Neuronal stem cell (in vitro differentiated cells): ENCODE measurements at places on chromosomes 16 and 17.

GRCh38 chr17:36856903-36857381 lies 80.3 kb upstream of the LHX1 start:
- no peak for DNase-seq

- no peak for DNase-seq
Measured at GRCh38 chr17:48441231-48441711, 11.3 kb upstream of the SKAP1 start.

- DNase-seq: no peak
Measured at GRCh38 chr16:79532785-79533184, 67.8 kb downstream of the MAF start.

DNA sequence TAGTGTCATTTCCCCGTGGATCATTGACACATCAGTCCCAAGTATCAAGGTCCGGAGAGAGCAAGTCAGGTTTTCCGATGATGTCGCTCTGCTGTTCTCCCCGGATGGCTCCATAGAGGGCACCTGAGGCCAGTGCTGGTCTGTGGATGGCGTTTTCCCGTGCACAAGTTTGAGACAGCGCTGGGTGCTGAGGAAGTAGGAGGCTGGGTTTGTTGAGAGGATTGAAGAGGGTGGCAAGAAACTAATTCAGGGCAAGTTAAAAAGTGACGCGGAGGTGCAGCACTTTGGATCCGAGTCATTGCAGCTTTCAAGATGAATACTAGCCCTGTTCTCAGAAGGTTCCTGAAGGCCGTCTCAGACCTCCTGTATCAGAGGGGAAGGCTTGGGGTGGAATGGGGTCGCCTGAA lies 7.7 kb downstream of the NUBP1 start:
- DNase-seq: no peak

DNA sequence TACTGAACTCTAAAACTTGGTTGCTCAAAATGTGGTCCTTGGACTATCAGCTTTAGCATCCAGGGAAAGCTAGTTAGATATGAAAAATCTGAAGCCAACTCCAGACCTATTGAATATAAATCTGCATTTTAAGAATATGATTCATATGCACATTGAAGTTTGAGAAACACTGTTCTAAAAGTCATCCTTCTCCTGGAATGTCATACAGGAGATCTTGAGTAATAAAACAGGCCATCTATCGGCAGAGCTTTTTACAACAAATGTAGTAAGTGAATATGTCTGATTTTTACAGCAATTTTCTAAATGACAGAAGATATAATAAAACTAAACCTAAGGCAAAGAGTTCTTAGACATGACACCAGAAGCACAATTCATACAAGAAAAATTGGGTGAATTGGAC lies 140.4 kb downstream of the PMP22 start:
- DNase-seq: no peak

DNA sequence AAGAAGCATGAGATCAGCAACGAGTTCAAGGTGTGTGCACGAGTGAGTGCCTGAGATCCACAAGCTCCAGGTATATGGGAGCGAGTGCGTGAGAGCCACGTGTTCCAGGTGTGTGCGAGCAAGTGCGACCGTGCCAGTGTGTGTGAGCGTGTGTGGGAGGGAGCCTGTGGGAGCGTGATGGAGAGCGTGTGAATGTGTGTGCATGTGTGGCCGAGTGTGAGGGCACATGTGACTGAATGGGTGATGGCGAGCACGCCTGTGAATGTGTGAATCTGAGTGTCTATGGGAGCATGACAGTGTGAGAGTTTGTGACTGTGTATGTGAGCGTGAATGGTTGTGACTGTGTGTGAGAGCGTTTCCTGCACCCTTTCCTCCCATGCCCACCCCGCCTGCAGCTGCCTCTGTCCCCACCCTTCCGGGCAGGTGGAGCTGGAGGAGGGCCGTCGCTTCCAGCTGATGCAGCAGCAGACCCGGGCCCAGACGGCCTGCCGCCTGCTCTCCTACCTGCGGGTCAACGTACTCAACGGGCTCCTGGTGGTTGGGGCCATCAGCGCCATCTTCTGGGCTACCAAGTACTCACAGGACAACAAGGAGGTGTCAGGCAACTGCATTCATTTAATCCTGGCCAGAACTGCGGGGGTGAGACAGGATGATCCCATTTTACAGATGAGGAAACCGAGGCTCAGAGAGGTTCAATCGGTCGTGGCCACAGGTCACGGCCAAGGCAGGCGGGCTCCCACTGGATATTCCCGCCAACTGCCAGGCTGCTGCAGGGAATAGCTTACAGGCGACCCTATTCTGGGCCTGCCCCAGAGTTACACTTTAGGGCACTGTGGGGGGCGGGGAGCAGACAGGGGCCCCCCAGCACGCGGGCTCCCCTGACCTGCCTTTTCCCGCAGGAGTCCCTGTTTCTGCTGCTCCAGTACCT lies 3.7 kb downstream of the TMC8 start:
- DNase-seq: peak; percentile 54

DNA sequence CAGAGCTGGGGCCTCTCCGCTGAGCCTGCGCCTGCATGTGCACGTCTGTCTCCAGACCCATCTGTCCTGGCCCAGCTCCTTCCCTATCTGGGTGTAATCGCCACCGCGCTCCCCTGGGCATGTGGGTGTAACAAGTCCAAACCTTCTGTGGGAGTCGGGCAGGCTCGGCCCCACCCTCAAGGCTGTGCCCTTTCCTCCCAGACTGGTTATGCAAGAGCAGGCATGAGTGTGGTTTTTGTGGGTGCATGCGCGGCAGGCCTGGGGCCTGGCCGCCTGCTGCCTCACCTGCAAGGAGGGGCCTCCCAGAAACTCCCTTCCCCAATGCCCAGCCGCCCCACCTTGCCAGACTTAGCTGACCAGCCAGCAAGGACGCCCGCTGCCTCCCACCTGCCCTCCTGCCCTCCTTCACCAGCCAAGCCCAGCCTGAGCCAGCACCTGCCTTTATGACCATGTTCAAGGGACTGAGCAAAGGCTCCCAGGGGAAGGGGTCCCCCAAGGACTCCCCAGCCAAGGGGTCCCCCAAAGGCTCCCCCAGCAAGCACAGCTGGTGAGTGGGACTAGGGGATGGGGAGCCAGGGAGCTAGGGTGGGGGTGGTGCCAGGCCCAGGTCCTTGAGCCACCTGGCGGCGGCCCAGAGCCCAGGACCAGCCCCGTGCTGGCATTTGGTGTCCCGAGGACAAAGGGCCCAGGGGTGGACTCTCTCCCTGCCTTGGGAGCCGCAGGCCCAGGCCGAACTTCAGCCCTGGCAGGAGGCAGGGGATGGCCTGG lies at the start of gene EVPLL:
TSS of gene EVPLL (plus strand) at position 342 of the 768 bp plus-strand sequence. CDS start 3,160 bp downstream, outside the sequence.
- DNase-seq: no peak

- DNase-seq: no peak
Measured at GRCh38 chr16:85909932-85910853, 11.2 kb downstream of the IRF8 start.

- DNase-seq: no peak
Measured at GRCh38 chr17:63751806-63752205, 10.2 kb upstream of the STRADA start.
